ENCODE measurements at places on chromosomes 1 and 21.

DNA sequence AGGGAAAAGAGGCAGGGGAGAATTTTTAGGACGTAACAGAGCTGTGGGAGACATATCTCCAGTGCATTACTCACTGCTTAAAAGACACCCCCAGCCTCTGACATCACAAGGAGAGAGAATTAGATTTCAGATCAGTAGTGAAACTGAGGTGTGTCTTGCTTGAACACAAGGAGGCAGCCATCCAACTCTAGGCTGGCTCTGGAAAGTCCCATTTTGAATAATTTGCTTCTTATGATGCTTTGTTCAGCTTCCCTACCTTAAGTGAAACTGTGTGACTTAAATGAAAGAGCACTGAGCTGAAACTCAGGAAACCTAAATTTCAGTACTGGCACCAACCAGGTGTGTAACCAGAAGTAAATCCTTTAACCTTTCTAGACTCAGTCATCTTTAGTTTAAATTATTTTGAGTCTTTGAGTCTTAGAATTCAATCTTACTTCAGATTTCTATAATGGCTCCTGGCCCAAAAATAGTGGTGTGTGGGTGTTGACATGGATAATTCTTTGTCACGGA is 251.6 kb upstream of the SGIP1 start:
- peak; percentile 50 for DNase-seq

DNA sequence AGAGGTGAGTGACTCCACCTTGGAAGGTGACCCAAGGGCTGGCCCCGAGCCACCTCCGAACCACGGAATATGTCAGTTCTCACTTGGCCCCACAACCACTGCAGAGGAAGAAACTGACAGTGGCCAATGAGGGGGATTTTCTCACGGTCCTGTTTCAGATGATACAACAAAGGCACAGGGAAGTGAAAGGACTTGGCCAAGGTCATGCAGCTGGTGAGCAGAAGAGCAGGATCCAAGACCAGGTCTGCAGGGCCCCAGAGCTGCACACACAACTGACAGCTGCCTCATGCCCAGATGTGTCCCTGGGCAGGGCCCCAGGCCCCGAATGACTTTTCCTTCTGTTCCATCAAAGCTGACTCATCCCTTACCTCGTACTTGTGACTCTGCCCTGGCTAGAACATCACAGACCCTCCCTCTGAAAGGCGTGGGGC is 25.8 kb upstream of the EVA1B start:
- DNase-seq = no peak

DNA sequence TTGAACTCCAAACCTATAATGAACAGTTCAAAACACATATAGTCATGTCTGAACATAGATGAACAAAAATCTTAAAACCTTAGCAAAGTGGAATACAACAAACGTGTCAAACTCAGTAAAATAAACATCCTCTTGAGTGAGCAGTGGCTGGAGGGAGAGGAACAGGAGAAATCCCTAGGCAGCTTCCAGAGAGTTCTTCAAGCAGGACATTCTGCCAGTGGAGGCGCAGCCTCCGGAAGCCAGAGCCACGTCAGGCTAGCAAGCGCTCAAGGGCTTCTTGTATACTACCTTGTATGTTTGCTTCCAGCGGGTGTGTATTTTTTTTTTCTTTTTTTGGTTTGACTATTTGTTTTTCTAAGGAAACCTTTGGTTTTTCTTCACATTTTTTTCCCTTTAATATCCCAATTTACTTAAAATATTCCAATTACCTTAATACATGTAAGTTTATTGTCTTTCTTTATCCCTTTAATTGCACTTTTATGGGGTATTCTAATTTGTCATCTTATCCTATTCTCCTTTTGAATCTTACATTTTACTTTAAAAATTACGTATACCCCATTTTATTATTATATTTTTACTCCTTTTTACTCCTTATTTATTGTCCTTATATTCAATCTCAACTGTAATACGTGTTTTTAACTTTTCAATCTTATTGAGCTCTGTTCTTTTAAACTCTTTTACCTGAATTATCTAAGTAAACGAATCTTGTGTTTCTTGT is 42.0 kb downstream of the COLGALT2 start:
- no peak for DNase-seq

DNA sequence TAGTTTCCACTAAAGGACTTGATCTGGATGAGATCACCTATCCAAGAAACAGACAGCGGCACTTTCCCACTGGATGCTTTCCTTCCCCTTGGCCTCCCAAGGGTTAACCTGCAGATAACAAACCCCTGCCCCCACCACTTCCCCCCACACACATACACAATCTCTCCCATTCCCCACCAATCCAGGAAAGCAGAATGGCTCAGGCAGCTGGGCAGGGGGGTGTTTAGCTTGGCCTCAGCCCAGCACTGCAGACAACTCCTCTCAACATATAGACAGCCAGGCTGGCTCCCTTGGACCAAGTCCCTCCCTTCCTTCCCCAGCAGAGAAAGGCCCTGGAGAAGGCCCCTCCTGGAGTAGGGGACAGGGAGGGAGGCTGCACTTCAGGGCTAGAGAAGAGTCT is 24.6 kb downstream of the PLEKHA6 start:
- DNase-seq = no peak

GRCh38 chr1:179516976-179517705 is 58.6 kb downstream of the NPHS2 start:
- no peak for DNase-seq

DNA sequence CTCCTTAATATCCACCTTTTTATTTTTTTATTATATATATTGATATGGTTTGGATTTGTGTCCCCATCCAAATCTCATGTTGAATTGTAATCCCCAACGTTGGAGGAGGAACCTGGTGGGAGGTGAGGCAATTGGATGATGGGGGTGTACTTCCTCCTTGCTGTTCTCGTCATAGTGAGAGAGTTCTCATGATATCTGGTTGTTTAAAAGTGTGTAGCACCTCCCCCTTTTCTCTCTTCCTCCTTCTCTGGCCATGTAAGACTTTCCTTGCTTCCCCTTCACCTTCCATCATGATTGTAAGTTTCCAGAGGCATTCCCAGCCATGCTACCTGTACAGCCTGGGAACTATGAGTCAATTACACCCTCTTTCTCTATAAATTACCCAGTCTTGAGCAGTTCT is 22.7 kb upstream of the CCSAP start:
- DNase-seq = no peak

DNA sequence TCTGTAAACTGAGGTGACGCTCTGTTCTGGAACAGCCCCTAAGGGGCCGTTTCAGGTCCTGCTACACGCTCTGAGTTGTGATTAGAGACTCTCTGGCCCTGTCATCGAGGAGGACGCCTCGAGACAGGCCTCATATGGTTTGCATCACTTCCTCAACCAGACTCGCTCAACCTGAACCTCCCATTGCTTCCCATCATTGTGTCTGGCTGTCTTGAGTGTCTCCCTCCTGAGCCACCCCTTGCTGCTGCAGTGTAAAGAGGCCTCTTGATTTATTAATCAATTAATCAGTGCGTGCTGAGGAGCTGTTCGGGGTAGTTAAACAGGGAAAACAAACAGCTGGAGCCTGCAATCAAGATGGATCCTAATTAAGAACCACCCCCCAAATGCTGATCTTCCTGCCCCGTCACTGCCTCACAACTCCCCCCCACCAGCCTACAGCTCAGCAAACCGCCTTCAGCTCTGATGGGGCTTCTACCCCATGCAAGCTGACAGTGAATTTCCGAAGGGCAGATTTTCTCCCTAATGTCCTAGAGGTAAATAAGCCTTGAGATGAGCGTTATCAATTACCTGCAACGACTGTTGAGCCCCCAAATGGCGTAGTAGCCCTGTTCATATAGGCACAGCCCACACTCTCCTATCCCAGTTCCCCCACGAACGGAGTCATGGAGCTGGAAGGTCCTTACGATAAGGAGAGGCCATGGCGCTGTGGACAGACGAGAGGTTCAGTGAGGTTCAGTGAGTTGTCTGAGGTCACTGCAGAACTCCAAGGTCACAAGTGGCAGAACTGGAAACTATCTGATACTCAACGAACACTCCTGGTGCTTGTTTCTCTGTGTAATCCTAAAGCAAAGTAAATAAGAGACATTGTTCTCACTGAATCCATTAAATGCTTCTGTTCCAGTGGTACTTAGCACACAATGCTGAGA is 210.6 kb downstream of the KIF26B start:
- no peak for DNase-seq

Data from stimulated activated CD4-positive, alpha-beta T cell treated with anti-CD3 and anti-CD28 coated beads, TNF-alpha, amount 100 ng/mL, for 48 hours (primary cell).